Esophagus squamous epithelium (tissue), 5 donors: ENCODE measurements at places on chromosomes 11 and 22.

DNA sequence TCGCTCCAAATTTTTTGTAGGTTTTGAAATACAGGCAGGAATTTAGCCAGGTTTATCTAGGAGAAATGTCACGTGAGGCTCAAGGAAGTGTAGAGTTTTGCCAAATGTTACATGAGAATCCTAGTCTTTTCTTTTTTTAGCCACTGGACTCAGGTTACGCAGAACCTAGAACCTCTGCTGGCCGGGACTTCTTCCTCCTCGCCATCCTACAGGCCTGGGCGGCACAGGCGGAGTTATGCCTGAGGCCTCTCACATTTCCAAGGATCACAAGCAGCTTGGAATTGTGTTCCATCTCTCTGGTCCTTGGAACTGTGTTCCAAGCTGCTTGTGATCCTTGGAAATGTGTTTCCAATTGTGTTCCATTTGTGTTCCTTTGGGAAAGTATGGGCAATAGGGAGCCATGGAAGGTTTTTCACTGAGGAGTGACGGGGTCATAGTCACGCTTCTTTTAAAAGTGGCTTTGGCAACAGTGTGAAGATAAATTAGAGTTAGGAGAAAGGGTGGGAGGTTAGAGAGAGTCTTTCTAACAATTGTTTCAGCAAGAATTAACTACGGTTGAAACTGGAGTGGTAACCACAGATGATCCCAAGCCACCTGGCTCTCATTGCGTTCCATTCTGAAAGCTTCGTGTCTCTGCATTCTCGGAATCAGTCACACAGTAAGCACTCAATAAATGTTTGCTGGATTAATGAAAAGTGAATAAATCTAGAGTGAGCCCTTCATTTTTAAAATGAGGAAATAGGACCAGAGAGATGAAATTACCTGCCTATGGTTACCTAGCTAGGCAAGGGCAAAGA is 12.5 kb upstream of the POU2AF1 start:
- H3K36me3 ChIP-seq, result no peaks in the 10 kb centered on the region
- no peak overlapping the region for H3K4me3 ChIP-seq
- no peak for DNase-seq
- H3K4me1 ChIP-seq, result peaks cover 13% of the 10 kb centered on the region

- no peaks in the 10 kb centered on the region for H3K36me3 ChIP-seq
- H3K4me1 ChIP-seq, result no peaks in the 10 kb centered on the region
- DNase-seq, result no peak
- H3K4me3 ChIP-seq, result no peak overlapping the region
Measured at GRCh38 chr11:2566223-2567025, 121.6 kb downstream of the KCNQ1 start.

DNA sequence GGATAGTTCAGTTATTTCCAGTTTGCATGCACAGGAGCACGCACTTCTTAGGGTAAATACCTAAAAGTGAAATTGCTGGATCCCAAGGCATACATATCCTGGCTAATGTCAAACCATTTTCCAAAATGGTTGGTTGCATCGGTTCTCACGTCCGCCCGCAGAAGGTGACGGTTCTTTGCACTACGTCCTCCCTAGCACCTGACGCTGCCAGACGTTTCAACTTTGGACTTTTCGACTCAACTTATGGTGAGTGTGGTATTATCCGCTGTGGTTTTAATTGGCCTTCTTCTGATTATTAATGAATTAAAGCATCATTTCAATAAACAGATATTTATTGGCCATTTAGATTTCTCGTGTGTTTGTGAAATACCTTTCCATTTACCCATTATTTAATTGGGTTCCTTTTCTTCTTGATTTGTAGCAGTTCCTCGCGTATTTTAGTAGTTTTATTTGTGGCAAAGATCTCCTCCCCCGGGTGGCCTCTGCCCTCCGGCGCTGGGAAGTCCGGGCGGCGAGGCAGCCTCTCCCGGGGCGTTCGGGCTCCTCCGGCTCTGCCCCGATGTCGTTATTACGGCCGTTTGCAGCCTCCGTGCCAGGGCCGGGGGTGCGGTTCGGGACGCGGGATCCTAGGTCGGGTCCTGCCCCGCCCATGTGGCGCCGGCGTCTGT is at the start of gene JHY:
TSS of gene JHY (plus strand) at position 571 of the 668 bp plus-strand sequence. CDS start 3,091 bp downstream, outside the sequence.
- DNase-seq, result no peak
- H3K27ac ChIP-seq, result peak within 1 kb of the TSS; percentile 65
- H3K4me1 ChIP-seq, result peaks cover 12% of the 10 kb centered on the region
- no peaks in the 10 kb centered on the region for H3K36me3 ChIP-seq

- no peak overlapping the region for H3K27ac ChIP-seq
- no peaks in the 10 kb centered on the region for H3K36me3 ChIP-seq
Measured at GRCh38 chr11:126647735-126648134, 292.2 kb downstream of the ST3GAL4 start.

DNA sequence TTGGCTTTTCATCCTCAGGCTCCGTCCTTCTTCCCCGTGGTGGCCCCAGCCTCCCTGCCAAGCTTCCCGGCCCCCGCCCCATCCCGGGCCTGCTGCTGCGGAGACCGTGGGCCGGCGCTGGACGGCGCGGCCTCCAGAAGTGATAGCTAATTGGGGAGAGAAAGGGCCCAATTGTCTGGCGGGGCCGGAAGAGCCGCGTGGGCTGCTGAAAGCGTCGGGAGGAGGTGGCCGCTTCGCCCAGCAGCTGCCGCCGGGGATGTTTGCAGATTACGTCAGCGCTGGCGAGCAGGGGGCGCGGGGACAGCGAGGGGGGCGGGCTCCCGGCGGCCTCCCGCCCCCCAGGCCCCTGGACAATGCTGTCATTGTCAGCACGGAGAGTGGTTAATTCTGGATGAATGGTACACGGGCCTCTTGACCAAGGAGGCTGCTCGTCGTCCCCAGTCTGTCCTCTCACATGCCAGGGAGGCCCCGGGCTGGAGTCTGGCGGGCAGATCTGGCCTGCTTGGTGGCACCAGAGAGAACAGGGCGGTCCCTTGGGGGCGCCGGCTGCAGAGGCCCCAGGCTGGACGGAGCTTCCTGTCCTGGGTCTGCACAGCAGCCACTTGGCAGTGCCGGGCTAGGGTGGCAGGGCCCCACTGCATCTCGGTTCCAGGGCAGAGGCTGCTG is 1.6 kb downstream of the SMIM38 start:
- H3K27me3 ChIP-seq, result no peaks in the 10 kb centered on the region
- peak overlapping the region; percentile 53 for H3K27ac ChIP-seq
- H3K36me3 ChIP-seq, result no peaks in the 10 kb centered on the region
- DNase-seq, result no peak

GRCh38 chr11:95794086-95794485 is 3.8 kb downstream of the CEP57 start:
- H3K27me3 ChIP-seq, result no peaks in the 10 kb centered on the region
- H3K4me1 ChIP-seq, result no peaks in the 10 kb centered on the region
- H3K4me3 ChIP-seq, result no peak overlapping the region
- no peaks in the 10 kb centered on the region for H3K36me3 ChIP-seq
- no peak for DNase-seq
- H3K27ac ChIP-seq, result no peak overlapping the region

GRCh38 chr11:71283971-71284441 is 31.6 kb upstream of the SHANK2 start:
- DNase-seq, result no peak
- peaks cover 51% of the 10 kb centered on the region for H3K4me1 ChIP-seq
- H3K4me3 ChIP-seq, result peak overlapping the region; percentile 20
- no peaks in the 10 kb centered on the region for H3K27me3 ChIP-seq
- peak overlapping the region; percentile 65 for H3K27ac ChIP-seq
- no peaks in the 10 kb centered on the region for H3K36me3 ChIP-seq

DNA sequence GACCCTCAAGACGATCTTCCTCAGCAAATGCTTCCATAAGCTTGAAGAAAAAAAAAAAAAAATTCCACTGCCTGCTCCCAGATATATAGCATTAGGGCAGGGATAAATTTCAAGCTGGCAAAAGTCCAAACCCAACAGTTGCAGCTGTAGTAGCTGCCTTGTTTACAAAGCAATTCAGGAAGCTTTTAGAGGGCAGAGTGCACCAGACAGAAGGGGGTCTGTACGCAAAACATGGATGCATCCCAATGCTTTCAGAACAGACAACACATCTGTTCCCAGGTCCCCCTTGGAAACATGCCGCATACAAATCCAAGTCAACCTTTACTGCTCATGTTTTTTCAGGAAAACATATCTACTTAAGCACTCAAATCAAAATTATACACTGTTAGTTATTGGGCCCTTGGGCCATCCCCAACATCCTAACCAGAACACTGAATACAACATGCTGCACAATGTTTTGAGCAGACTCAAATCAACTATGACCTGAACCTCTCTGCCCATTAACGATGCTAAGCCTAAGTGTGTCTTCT is 94.5 kb downstream of the CADM1 start:
- no peak overlapping the region for H3K27ac ChIP-seq
- no peaks in the 10 kb centered on the region for H3K4me1 ChIP-seq
- H3K36me3 ChIP-seq, result no peaks in the 10 kb centered on the region

GRCh38 chr11:20103281-20103680 is 57.0 kb downstream of the DBX1 start:
- no peaks in the 10 kb centered on the region for H3K4me1 ChIP-seq
- no peak overlapping the region for H3K27ac ChIP-seq
- no peaks in the 10 kb centered on the region for H3K27me3 ChIP-seq
- no peak for DNase-seq

DNA sequence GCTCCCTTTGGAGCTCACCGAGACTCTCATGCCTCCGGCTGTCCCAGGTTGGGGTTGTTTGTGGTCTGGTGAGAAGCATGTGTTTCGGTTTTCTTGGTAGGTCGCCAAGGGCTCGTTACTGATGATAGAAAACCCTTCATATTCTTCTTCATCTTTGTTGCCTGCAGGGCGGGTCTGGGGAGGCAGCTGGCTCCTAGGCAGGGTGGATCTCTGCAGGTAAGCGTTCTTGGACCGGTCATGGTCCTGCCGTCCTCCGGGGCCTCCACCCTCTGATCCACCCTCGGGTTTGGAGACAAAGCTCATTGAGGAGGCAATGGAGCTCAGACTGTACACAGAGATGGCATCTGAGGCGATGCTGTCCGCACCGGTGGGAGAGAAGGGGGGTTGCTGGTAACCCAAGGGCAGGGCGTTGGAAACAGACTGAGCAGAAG is 64.3 kb upstream of the PITPNB start:
- no peak overlapping the region for H3K27ac ChIP-seq
- H3K36me3 ChIP-seq, result peaks cover 80% of the 10 kb centered on the region
- H3K27me3 ChIP-seq, result no peaks in the 10 kb centered on the region
- no peak for DNase-seq
- H3K4me3 ChIP-seq, result no peak overlapping the region

- peaks cover 10% of the 10 kb centered on the region for H3K4me1 ChIP-seq
- H3K36me3 ChIP-seq, result no peaks in the 10 kb centered on the region
- no peak for DNase-seq
- no peaks in the 10 kb centered on the region for H3K27me3 ChIP-seq
Measured at GRCh38 chr11:64124147-64124546, 41.8 kb downstream of the MACROD1 start.

DNA sequence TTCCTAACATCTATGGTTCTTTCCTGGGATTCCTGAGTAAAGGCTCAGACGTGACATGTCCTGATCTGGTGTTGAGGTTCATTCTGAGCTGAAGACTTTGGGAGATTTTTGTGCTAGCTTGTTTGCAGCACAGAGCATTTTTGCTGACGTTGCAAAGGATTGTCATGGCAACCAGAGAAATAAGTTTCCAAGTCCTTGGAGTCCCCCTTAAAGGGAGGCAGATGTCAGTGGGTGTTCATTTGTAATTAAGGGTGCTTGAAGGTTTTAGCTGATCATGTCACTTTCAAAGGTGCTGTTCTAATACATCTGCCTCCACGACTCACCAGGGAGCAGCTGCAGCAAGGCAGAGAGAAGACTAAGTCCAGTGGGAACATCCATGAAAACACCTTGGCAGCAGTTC is 5.4 kb upstream of the SYN3 start:
- no peaks in the 10 kb centered on the region for H3K4me1 ChIP-seq
- DNase-seq, result no peak
- H3K27me3 ChIP-seq, result no peaks in the 10 kb centered on the region
- H3K36me3 ChIP-seq, result no peaks in the 10 kb centered on the region
- no peak overlapping the region for H3K4me3 ChIP-seq
- H3K27ac ChIP-seq, result no peak overlapping the region

DNA sequence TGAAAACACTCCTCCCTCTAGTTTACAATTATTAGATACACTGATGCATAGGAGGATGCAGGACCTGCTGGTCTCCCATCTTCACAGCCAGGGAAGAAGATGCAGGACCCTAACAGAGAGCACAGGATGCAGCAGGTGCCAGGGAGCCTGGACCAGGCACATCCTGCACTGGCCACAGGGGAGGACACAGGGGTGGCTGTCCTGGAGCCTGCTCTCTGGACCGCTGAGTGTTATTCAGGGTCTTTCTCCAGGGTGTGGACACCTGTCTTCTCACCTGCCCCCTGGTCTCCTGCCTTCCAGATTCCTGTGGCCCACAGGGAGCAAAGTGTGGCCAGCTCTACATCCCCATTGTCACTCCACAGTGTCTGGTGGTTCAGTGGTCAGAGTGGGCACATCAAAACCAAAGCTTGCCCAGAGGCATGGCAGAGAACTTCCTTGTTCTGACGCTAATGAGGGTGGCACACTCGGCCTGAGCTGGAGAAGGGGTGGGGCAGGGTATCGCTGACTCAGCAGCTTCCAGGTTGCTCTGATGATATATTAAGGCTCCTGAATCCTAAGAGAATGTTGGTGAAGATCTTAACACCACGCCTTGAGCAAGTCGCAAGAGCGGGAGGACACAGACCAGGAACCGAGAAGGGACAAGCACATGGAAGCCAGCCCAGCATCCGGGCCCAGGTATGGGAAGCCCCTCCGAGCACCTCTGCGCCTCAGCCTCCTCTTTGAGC is at the start of gene APOBEC3A:
TSS of gene APOBEC3A (plus strand) at position 564 of the 725 bp plus-strand sequence. CDS start at position 647, 83 bp downstream.
- H3K4me3 ChIP-seq, result no peak within 1 kb of the TSS
- H3K4me1 ChIP-seq, result no peaks in the 10 kb centered on the region
- H3K36me3 ChIP-seq, result no peaks in the 10 kb centered on the region
- no peak for DNase-seq
- no peak within 1 kb of the TSS for H3K27ac ChIP-seq

- H3K27me3 ChIP-seq, result no peaks in the 10 kb centered on the region
- no peaks in the 10 kb centered on the region for H3K36me3 ChIP-seq
- H3K4me1 ChIP-seq, result no peaks in the 10 kb centered on the region
- no peak overlapping the region for H3K27ac ChIP-seq
- no peak for DNase-seq
Measured at GRCh38 chr11:20489948-20490347, 102.4 kb downstream of the PRMT3 start.

- H3K27ac ChIP-seq, result no peak overlapping the region
- no peaks in the 10 kb centered on the region for H3K36me3 ChIP-seq
- peaks cover 6% of the 10 kb centered on the region for H3K4me1 ChIP-seq
- DNase-seq, result no peak
- H3K4me3 ChIP-seq, result no peak overlapping the region
Measured at GRCh38 chr11:1051356-1052132, 15.0 kb upstream of the MUC6 start.

- H3K4me3 ChIP-seq, result no peak overlapping the region
- H3K4me1 ChIP-seq, result no peaks in the 10 kb centered on the region
- no peaks in the 10 kb centered on the region for H3K36me3 ChIP-seq
- no peaks in the 10 kb centered on the region for H3K27me3 ChIP-seq
Measured at GRCh38 chr11:16456366-16456765, 100.0 kb upstream of the SOX6 start.

- DNase-seq, result no peak
- H3K27ac ChIP-seq, result no peak overlapping the region
- H3K27me3 ChIP-seq, result no peaks in the 10 kb centered on the region
- H3K4me1 ChIP-seq, result no peaks in the 10 kb centered on the region
- H3K36me3 ChIP-seq, result no peaks in the 10 kb centered on the region
- H3K4me3 ChIP-seq, result no peak overlapping the region
Measured at GRCh38 chr11:17898782-17899181, 114.1 kb downstream of the SERGEF start.
